ENCODE measurements at places on chromosomes 4 and X. TPM values are rescaled to one million over a fixed set of nuclear protein-coding genes. Genes with fewer than 3 reads are reported as not detected.

DNA sequence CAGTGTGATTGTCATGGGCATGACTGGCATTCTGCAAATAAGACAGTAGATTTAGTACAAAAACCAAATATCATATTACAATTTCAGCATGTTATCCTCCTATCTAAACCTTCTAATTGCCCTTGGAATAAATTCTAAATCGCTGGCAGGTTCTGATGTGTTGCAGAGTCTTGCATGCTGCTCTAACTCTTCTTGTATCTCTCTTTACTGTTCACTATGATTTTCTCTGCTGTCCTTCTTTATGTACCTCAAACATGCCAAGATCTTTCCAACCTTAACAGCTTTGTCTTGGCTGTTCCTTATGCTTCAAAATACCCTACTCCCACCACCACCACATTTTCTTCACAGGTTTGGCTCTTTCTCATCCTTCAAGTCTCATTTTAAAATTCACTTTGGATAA is 43.0 kb upstream of the KCNIP4 start:
- no peak for DNase-seq

- DNase-seq = no peak
These were observed 61.8 kb upstream of the TXK start for GRCh38 chr4:48195853-48196252.

DNA sequence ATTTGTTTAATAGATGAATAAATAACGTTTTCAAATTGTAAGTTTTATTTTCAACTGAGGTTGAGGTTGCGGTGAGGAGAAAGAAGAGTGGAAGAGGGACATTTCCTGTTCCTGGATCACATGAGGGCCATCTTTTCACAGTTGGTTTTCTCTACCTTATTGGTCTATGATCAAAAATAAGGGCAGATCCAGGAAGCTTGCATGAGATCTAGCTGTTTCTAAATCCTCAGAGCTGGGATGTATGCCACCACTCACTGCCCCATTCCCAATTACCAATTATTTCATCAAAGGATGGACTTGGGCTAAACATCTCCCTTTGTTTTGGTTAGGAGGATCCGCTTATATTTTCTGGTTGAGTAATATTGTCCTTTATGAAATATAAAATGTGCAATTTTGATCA is 104.8 kb upstream of the TLL1 start:
- no peak for DNase-seq

GRCh38 chr4:117996891-117997290 is 37.4 kb upstream of the NDST3 start:
- no peak for DNase-seq

GRCh38 chr4:1337376-1337831 is 9.6 kb upstream of the UVSSA start:
- peak; percentile 34 for DNase-seq

DNA sequence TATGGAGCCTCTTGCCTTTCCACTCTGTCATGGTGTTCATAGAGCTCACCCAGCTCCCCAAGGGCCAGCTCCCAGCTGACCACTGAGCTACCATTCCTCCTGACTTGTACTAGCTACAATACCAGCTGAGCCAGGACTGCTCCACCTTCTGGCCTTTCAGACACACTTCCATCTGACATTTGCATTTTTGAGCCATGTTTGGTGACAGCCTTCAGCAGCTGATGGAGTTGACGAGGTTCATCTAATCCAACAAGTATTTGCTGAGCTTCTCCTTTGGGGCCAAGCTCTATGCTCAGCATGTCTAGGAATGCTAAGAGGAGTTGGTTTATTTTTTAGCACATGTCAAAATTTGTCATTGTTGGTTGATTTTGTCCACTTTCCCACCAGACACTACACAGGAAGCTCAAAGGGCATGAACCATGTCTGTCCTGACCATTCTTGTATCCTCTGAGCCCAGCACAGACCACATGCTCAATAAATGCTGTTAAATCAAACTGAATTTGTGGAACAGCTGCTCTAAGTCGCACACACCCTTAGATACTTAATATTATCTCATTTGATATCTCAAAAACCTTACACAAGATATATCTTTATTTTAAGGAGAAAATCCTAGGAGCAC is 142.6 kb upstream of the PPARGC1A start:
- DNase-seq = no peak

GRCh38 chr4:121014544-121014943 is 57.8 kb downstream of the NDNF start:
- DNase-seq = no peak

GRCh38 chr4:8001564-8002355 is 62.1 kb upstream of the AFAP1 start:
- DNase-seq = no peak

DNA sequence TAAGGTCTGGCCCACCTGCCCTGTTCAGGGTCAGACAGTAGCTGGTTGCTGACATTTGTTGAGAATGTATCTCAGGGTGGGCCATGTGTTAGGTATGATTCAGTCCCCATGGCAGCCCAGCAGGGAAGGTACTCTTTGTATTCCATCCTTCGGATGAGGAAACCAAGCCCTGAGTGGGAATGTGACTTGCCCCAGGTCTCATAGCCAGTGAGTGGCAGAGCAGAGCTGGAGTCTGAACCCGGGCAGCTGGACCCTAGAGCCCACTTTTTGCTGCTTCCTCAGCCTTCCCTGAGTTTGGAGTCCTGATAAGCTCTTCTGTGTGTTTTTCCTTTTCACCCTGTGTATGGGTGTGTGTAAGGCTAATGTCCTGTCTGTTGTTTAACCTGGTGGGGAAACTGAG is 21.6 kb upstream of the UBA1 start:
- no peak for DNase-seq

DNA sequence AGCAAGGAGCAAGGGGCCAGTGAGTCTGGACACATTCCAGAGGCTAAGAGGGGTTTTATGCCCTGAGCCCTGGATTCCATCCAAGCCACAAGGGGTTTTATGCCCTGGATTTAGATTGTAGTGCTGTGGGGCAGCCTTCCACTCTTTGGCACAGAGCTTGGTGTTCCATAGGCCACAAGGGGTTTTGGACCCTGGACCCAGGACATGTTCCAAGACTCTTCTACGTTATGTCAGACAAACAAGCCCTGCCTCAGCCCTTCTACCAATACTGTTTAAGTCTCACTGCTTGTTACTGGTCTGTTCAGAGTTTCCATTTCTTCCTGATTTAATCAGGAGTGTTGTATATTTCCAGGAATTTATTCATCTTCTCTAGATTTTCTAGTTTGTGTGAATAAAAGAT is 12.8 kb upstream of the SCARB2 start:
- no peak for DNase-seq

GRCh38 chrX:100208076-100208475 is 202.0 kb downstream of the PCDH19 start:
- DNase-seq = no peak

DNA sequence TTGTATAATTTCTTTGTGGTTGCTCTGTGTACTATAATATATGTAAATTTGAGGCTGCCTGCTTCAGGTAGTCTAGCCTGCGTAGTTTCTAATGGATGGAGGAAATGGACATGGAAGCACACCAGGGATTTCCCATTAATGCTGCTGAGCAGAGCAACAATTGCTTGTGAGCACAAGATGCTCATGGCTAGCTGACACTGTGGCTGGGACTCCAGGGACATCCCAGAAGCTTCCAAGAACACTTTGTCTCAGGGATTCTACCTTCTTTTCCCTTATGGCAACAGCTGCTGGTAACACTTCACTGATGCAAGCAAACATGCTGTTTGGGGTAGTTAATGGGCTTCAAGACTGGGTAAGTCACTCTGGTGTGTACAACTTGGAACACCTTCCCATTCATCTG is 66.1 kb downstream of the TENT5D start:
- no peak for DNase-seq

DNA sequence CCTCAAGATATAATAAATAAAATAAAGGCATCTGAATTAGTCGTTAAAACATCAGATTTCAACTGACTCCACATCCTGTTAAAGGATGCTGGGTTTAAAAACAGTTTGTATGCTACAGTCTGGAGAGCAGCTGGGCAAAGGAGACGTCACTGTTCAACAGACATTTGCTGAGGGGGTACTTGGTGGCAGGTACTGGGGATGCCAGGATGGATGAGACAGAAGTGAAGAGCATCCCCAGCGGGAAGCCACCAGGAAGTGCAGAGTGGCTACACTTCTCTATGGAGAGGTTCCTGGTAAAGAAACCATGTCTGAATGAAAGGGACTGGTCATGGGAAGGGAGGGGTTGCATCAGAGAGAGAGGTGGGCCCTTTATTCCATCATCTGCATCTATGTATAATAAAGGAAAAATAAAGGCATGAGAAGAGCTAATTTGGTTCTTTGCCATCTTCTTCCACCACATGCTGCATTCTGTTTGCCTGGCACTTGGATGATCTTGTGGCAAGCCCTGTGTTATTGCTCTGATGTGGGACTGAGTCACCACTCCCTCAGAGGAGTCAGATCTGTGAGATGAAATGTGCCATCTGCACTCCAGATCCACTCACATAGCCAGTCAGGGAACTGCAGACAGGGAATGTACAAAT is 145.0 kb downstream of the SOWAHB start:
- DNase-seq = no peak

DNA sequence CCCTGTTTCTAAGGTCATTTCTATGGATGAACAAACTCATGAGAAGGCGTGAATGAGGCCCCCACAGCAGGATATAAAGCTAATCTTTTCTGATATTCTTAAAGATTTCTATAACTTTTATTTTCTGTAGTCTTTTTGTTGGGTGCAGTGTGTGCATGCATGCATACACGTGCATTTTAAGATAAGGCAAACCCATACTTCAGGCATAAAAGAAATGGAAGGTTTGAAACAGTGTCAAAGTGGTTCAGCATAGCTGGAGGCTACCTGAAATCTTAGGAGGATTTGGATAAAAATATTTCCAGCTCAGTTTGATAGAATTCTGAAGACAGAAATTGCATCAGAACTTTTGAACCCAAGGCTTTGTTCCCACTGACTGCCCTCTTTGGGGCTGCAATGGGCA is 119.7 kb downstream of the PDHA2 start:
- no peak for DNase-seq

GRCh38 chr4:76706581-76706980 is 191.4 kb downstream of the SOWAHB start:
- DNase-seq = no peak

GRCh38 chr4:80322716-80323115 is 12.8 kb upstream of the CFAP299 start:
- DNase-seq = no peak

DNA sequence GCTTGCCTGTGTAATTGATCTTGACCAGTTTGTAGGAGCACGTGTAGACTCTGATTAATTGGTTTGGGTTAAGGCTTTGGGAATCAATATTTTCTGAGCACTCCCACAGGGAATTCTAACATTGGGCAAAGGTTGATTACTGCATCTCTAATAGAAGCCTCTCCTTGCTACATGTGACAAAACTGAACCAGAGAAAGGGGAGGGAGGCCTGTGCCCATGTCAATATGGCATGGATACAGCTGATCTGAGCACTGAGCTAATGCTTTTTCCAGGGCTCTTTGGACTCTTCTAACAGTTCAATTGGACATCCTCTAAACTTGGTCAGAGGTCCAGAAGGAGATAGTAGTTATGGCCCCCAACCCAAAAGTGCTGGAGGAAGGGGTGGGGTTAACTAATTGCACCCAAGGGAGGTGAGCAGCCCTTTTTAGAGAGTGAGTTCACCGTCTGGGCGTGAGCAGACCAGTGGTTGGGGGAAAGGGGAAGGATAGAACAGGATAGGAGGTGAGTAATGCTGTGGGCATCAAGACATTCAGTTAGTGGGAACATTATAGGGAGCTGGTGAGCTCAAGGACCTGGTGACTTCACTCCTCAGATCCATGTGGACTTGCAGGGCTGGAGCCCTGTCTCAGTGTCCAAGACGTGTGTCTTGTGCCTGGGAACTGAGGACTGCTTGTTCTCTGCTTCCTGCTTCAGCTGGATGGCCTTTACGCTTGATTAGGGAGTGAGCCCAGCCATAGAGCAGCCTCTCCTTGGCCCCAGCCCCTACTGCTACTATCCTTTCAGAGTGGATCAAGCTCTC is 22.8 kb downstream of the MSN start:
- DNase-seq = no peak

DNA sequence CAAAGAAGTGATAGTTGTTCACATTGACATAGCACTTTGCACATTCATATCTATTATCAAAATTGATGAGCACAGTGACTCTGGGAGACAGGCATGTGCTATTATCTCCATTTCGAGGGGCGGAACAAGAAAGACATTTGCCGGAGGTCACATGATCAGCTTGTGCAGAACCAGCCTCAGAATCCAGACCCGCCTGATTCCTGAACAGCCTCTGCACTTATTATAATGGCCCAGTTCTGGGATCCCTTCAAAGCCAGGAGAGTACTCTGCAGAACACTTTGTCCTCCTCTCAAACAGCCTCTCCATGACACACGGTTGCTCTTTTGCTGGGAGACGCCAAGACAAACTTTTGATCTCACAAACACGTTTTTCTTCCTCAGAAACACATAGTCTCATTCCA is 48.4 kb downstream of the RWDD4 start:
- no peak for DNase-seq

- DNase-seq = no peak
These were observed 74.0 kb downstream of the FHDC1 start for GRCh38 chr4:153010146-153010545.

DNA sequence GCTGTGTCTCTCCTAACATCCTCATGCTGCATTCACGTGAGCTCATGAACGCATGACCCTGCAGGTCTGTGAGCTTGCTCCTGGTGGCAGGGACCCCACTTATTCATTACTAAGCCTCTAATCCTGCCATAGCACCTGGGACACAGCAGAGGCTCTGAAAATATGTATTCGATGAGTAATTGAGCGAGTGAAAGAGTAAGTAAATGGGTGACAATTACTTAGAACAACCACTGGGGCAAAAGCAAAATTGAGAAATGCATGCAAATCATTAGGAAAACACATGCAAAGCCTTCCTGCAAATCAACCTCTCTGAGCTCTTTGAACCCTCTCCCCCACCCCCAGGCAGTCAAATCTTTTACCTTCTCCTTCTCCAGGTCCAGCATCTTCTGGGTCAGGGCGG is 23.6 kb upstream of the C4orf50 start:
- DNase-seq = no peak

Gene NHSL2
- 13.6 TPM for total RNA-seq

Gene CYSLTR1
- total RNA-seq = 3.5 TPM

Gene PAK3
- total RNA-seq = 1.0 TPM

Gene ZFYVE28
- 31.1 TPM for total RNA-seq

Gene WWC2
- total RNA-seq = 27.1 TPM

Gene HSFX1
- total RNA-seq = 0.98 TPM

Gene CXCL6
- total RNA-seq = 3.4 TPM

Gene GLOD5
- total RNA-seq = 4.8 TPM

Gene APELA
- 0.09 TPM for total RNA-seq

Gene SLC35A2
- 50.4 TPM for total RNA-seq
